Peyer's patch (tissue), 4 donors: ENCODE measurements at places on chromosomes 5 and 9.
A peak's percentile ranks its signal among the peaks of the same experiment; 100 is the strongest.

DNA sequence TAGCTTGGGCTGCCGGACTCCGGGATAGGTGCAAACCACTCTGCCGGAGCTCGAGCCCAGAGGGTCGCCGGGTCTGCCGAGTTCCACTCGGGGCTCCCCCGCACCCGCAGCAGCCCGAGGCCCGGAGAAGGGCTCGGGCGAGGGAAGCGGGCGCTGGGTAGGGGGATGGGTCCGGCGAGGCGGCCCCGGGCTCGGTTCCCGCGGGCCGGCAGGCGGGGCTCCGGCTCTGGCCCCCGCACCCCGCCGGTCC lies 507 bp downstream of the RICTOR start:
- peak overlapping the region; percentile 97 for H3K4me3 ChIP-seq
- no peaks in the 10 kb centered on the region for H3K4me1 ChIP-seq
- H3K27ac ChIP-seq = peak overlapping the region; percentile 99
- no peaks in the 10 kb centered on the region for H3K36me3 ChIP-seq

GRCh38 chr5:154647761-154648145 lies 107.4 kb upstream of the LARP1 start:
- no peaks in the 10 kb centered on the region for H3K27me3 ChIP-seq
- peaks cover 20% of the 10 kb centered on the region for H3K4me1 ChIP-seq
- peak overlapping the region; percentile 83 for H3K27ac ChIP-seq
- no peak for DNase-seq
- peak overlapping the region; percentile 42 for H3K4me3 ChIP-seq
- no peaks in the 10 kb centered on the region for H3K36me3 ChIP-seq

- no peak for DNase-seq
- H3K27me3 ChIP-seq = no peaks in the 10 kb centered on the region
- H3K4me1 ChIP-seq = no peaks in the 10 kb centered on the region
These were observed 12.6 kb downstream of the DIRAS2 start for GRCh38 chr9:90629991-90630390.

GRCh38 chr5:162638849-162639248 lies 571.3 kb downstream of the GABRG2 start:
- no peaks in the 10 kb centered on the region for H3K4me1 ChIP-seq
- no peak overlapping the region for H3K27ac ChIP-seq
- no peak for DNase-seq
- no peak overlapping the region for H3K4me3 ChIP-seq
- no peaks in the 10 kb centered on the region for H3K27me3 ChIP-seq

- no peak for DNase-seq
- H3K4me3 ChIP-seq = no peak overlapping the region
- peaks cover 8% of the 10 kb centered on the region for H3K4me1 ChIP-seq
- H3K36me3 ChIP-seq = no peaks in the 10 kb centered on the region
- H3K27me3 ChIP-seq = no peaks in the 10 kb centered on the region
These were observed 33.8 kb upstream of the DTWD2 start for GRCh38 chr5:119022017-119022745.

- no peaks in the 10 kb centered on the region for H3K4me1 ChIP-seq
- no peak for DNase-seq
- H3K36me3 ChIP-seq = no peaks in the 10 kb centered on the region
- no peaks in the 10 kb centered on the region for H3K27me3 ChIP-seq
- no peak overlapping the region for H3K4me3 ChIP-seq
These were observed 65.0 kb downstream of the PKD2L2 start for GRCh38 chr5:137954131-137954879.

DNA sequence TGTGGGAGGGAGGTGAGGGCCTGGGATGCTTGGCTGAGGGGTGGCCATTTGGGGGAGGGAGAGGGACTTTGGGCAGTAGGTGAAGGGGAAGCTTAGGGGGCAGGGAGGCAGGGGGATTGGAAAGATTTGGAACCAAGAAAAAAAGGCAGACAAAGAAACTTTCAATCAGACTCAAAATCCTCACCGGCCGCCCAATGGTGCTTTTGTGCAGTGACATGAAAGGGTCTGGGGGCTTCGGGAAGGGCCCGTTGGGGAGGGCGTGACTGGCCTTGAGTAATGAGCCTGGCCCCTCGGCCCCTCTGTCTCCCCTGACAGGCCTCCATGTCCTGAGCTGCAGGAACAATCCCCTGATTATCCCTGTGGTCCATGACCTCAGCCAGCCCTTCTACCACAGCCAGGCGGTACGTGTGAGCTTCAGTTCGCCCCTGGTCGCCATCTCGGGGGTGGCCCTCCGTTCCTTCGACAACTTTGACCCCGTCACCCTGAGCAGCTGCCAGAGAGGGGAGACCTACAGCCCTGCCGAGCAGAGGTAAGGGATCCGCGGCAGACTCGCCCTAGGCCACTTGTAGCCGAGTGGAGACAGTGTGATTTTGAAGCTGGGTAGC lies 181.1 kb downstream of the PAPPA start:
- H3K4me3 ChIP-seq = no peak overlapping the region
- no peaks in the 10 kb centered on the region for H3K36me3 ChIP-seq
- no peak for DNase-seq
- H3K4me1 ChIP-seq = no peaks in the 10 kb centered on the region
- no peaks in the 10 kb centered on the region for H3K27me3 ChIP-seq

DNA sequence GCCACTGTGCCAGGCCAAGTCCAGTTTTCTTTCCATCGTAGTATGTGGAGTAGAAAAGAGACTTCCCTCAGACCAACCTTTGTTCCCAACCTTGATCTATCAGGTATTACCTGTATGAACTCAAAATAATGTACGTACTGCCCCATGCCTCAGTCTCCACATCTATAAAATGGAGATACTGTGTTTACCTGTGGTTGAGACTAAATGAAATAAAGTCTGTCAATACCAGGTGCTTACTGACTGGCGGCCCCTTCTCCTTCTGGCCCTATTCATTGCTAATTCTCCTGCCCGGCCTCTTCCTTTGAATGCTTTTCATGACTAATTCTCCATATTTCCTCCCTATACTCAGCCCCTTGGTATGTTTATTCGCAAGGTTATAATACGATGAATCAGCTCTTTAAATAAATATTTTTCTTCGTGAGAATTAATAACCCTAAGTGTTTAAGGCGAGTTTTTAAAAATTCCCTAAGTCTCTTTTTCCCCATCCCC lies 89.6 kb upstream of the BASP1 start:
- H3K4me3 ChIP-seq = no peak overlapping the region
- no peaks in the 10 kb centered on the region for H3K27me3 ChIP-seq
- H3K36me3 ChIP-seq = no peaks in the 10 kb centered on the region
- H3K27ac ChIP-seq = no peak overlapping the region
- no peaks in the 10 kb centered on the region for H3K4me1 ChIP-seq

DNA sequence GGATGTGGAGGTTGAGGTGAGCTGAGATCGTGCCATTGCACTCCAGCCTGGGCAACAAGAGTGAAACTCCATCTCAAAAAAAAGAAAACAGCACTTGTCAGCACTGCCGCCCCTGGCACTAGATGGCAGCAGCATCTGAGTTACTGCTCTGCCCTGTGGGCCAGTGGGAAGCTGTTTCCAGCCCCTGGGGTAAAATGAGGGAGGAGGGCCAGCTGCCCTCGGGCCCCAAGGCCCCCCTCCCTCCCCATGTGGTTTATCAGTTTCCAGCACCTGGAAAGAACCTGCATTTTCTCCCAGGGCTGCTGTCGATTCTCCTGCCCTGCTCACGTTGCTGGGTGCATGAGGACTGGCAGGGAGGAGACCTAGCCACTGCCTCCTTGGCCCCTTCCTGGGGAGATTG lies 13.2 kb upstream of the CEL start:
- no peak overlapping the region for H3K27ac ChIP-seq
- no peaks in the 10 kb centered on the region for H3K4me1 ChIP-seq
- no peaks in the 10 kb centered on the region for H3K36me3 ChIP-seq
- H3K27me3 ChIP-seq = no peaks in the 10 kb centered on the region
- no peak for DNase-seq
- H3K4me3 ChIP-seq = no peak overlapping the region
